ENCODE measurements at places on chromosomes 7 and 10. TPM values are rescaled to one million over a fixed set of nuclear protein-coding genes. Genes with fewer than 3 reads are reported as not detected.

OR2A12 gene
- total RNA-seq = not detected

OR2A1 gene
- 0.10 TPM for total RNA-seq

TRPV5 gene
- not detected for total RNA-seq

AGR3 gene
- total RNA-seq = not detected
